ENCODE measurements at places on chromosomes 7 and 10. TPM values are rescaled to one million over a fixed set of nuclear protein-coding genes. Genes with fewer than 3 reads are reported as not detected.

The PIP gene
- not detected for total RNA-seq

The FAM13C gene
- total RNA-seq: 7.5 TPM

The MRPL32 gene
- 131 TPM for total RNA-seq

The PPA1 gene
- 215 TPM for total RNA-seq

The VIPR2 gene
- total RNA-seq: 3.6 TPM

The CYP3A7 gene
- total RNA-seq: 0.56 TPM

The ZNF736 gene
- 9.5 TPM for total RNA-seq

The UPF2 gene
- 17.7 TPM for total RNA-seq

The TLX1 gene
- total RNA-seq: not detected

The CACNA2D1 gene
- 20.5 TPM for total RNA-seq

The FAM25G gene
- total RNA-seq: not detected

The ACHE gene
- 0.96 TPM for total RNA-seq

The MLXIPL gene
- total RNA-seq: 56.2 TPM

The PRKAR2B gene
- total RNA-seq: 97.3 TPM

The CALHM3 gene
- total RNA-seq: not detected

The GRID1 gene
- 3.2 TPM for total RNA-seq

The STRA8 gene
- not detected for total RNA-seq

The ENKUR gene
- total RNA-seq: not detected

The TYW1B gene
- total RNA-seq: 5.8 TPM

The SOSTDC1 gene
- 1.2 TPM for total RNA-seq

The CYP3A4 gene
- 0.60 TPM for total RNA-seq

The ACTR3C gene
- 5.4 TPM for total RNA-seq

The PEX1 gene
- total RNA-seq: 9.8 TPM

The COG5 gene
- 34.8 TPM for total RNA-seq

The PRSS37 gene
- not detected for total RNA-seq

The SPDYE3 gene
- not detected for total RNA-seq

The FAM24B gene
- 4.4 TPM for total RNA-seq

The FOXI2 gene
- not detected for total RNA-seq

The PRPS1L1 gene
- not detected for total RNA-seq

The OIT3 gene
- not detected for total RNA-seq

The PARD3 gene
- 30.9 TPM for total RNA-seq

The ERCC6 gene
- total RNA-seq: 11.6 TPM

The SH2D4B gene
- total RNA-seq: not detected

All from omental fat pad (tissue), 4 donors.